Activated T-cell treated with anti-CD3 and anti-CD28 coated beads, Interleukin-2, amount 50 U/mL, for 48 hours (primary cell): ENCODE measurements at places on chromosomes 3 and 15.

- no peak for DNase-seq
Measured at GRCh38 chr3:58044691-58045483, 36.7 kb downstream of the FLNB start.

GRCh38 chr3:11140030-11140712 lies 14.1 kb upstream of the HRH1 start:
- DNase-seq: peak; percentile 30

DNA sequence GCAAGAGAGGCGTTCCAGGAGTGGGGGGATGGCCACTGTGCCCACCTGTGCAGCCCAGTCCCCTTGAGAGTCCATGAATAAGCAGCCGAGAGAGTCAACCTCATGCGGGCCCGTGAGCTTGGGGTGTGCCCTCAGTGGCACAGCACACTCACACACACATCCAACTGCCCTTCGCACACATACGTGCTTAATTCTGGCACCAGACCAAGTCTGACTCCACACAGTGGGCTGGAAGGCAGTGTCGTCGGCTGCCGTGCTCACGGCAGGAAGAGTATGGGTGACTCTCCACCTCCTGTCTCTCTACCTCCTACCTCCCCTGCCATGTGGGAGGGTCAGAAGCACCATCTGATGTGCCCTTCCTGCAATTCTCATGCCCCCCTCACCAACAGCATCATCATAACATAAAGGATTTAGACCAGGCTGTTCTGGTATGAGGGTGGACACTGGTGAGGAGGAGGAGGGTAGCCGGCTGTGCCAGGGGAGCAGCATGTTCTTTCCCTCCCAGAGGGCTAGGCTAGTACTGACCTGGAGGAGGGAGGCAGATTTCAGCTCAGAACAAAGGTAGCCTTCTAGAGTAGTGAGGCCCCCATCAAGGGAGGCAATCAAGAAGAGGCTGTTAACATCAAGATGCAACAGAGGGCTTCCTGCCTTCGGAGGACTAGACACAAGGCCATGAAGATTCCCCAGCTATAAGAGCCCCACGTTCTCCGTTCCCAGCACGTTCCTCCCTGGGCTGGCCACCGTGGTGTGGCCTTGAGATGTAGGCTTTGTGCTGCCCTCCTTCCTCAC lies 5.3 kb upstream of the STRA6 start:
- no peak for DNase-seq

DNA sequence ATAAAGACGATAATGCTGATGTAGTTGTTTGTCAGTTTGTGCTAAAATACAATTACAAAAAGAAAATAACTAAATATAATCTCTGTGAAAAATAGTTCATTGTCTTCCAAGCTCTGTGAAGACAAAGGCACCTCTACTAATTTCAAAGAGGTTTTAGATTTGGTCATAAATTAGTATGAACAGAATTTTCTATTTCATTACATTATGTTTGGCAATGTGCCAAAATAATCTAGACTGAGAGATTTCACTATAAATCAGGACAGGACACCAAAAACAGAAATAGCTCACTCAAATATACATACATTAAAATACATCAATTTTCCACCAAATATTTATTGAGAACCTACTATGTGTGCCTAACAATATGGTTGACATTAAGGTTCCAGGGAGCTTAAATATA lies 264.9 kb upstream of the CCDC54 start:
- no peak for DNase-seq

DNA sequence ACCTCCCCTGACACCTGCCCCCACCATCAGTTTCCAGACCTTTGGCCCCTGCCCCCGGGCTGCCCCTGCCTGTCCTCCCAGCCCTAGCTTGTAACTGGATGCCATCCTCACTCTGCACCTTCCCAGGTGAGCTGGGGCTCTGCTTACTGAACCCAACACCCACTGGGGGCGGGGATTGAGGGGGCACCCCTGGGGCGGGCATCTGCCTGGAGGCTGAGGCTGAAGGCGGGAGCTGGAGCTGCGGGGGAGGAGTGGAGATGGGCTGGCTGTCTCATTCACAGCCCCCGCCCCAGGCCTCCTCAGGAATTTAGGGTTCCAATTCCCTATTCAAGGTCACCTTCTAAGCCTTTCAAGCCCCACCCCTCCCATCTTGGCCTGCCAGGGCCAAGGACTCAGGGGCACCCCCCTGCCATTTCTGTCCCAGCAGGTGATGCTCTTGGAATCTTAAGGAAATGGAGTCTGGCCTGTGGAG lies 17.7 kb downstream of the PIF1 start:
- DNase-seq: no peak

GRCh38 chr3:53936347-53936746 lies 44.7 kb upstream of the SELENOK start:
- no peak for DNase-seq

- no peak for DNase-seq
Measured at GRCh38 chr3:50653937-50654595, 20.7 kb upstream of the DOCK3 start.

DNA sequence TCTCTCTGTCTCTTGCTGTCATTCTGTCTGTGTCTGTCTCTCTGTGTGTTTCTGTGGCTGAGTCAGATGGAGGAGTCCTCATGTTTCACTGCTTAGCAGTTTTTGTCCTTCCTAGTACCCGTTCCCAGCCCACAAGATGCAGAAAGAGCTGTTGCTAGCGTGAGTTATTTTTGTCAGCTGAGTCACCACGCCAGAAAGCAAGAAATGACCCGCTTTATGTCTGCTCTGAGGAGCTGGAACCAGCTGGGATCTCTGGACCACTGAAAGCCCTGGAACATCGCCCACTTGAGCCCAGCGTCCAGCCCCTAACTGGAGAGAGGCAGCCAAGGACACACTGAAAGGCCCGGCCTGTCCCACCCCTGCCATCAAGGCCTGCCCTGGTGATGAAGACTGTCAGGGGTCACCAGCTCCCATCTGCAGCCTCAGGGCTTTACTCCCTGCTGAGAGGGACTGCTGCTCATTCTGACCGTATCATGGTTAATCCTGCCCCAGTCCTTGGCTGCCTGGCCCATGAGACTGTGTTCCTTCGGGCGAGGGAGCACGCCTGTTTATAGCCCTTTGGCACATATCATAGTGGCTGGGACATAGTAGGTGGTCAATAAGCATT lies 101.7 kb upstream of the TPM1 start:
- DNase-seq: peak; percentile 36

GRCh38 chr3:73529308-73530021 lies 95.3 kb downstream of the PDZRN3 start:
- DNase-seq: no peak

DNA sequence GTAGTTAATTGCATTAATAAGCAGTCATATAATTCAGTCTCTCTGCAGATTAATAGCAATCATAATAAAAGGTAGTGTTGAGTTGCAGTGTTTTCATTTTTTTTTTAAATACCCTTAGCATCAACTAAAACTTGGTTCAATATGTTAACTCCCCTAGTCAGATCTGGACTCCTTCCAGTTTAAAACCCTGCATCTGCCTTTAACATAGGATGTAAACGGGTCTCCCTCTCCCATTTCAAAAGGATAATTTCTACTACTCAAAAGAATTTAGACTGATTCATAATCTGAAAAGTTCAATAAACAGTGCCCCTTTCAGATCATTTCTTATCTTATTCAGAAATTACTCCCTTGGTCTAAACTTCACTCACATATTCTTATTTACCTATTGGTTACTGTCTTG lies 11.4 kb downstream of the CPOX start:
- DNase-seq: no peak

DNA sequence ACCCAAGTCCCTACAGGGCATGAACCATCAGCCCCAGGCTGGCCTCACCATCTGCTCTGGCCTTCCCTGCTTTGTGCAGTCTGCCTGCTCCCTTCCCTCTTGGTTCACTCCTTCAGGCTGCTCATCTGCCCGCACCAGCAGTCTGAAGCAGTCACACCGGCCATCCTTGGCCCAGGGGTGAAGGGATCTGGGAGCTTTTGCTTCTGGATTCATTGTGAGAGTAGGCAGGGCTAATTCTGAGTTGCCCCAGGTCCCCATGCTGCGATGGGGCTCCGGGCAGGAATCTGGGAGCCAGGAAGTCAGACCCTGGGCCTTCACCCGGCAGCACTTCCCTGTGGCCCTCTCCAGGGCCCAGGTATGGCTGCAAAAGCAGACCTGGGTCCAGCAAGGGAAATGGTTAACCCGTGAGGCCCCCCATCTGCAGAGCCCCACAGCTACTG lies 99.7 kb downstream of the VGLL4 start:
- no peak for DNase-seq

GRCh38 chr3:177777699-177778098 lies 580.4 kb upstream of the TBL1XR1 start:
- DNase-seq: peak; percentile 66

GRCh38 chr15:94000606-94001005 lies 230.8 kb upstream of the MCTP2 start:
- DNase-seq: no peak

GRCh38 chr3:160801386-160802118 lies 45.5 kb downstream of the PPM1L start:
- DNase-seq: peak; percentile 49

DNA sequence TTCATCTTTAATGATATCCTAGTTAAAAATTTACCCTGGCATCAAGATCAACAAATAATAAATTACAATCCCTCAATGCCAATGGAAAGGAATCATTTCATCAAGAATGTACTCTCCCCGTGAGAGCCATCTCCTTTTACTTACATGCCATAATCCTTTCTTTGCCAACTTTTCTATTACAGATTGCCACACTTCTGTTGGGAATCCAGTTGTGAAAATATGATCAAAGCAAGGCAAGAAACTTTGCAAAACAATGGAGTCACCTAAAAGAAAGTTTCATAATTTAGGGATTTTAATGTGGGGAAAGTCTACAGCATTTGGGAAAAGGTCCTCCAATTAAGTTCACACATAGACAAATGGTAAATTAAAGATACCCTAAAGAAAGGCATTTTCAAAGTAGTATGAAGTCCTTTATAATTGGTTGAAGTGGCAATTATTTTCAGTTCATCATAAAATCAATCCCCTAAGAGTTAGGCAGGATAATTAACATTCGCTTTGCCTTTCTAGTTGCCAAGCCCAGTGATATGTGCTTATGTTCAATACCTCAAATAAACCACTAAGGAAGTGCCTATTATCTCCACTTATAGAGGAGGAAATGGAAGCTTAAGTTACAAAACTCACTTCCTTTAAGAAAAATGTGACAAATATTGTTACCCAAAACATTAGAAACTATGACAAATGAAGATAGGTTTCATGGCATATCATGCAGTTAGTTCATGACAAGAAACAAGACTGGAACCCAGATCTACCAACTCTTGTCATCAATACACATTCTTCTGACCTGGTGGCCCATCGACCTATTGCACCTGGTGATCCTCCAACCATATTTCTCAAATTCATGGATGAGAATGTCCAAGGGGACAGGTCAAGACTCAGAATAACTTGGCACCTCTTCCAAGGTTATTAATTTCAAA lies 49.1 kb downstream of the TRANK1 start:
- DNase-seq: no peak

DNA sequence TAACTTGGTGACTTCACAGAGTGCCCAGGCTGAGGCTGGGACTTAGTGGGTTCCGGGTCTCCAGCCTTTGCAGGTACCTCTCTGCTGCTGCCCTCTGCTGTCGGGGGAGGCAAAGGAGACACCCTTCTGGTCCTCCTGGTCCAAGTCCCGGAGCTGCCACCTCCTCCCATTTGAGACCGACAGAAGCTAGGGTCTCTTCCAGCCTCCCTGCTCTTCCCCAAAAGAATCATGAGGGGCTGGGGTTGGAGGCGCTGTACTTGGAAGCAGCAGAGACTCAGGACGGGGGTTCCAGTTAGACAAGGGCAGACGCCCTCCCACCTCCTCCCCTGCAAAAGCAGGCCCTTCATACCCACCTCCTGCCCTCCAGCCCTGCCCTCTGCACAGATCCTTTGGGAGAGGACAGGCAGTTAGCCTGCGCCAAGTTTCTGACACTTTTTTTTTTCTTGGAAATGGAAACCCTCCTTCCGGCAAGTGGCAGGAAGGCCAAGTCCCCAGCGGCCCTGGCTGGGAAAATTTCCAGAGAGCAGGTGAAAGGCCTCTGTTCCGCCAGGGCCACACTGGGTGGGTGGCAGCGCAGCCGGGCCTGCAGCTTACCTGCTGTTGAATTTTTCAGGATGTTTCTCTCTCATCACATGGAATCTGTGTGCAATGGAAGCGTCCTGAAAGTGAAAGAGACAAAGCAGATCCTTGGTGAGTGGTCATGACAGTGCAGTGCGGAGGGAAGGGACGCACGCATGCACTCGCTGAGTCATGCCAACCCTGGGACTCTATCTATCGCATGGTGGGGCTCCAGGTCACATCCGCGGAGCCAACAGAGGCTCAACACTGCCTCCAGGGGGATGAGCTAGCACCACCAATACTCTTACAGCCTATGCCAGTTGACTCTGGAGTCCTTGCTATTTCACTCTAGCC lies 119.9 kb downstream of the DGKG start:
- DNase-seq: peak; percentile 72

DNA sequence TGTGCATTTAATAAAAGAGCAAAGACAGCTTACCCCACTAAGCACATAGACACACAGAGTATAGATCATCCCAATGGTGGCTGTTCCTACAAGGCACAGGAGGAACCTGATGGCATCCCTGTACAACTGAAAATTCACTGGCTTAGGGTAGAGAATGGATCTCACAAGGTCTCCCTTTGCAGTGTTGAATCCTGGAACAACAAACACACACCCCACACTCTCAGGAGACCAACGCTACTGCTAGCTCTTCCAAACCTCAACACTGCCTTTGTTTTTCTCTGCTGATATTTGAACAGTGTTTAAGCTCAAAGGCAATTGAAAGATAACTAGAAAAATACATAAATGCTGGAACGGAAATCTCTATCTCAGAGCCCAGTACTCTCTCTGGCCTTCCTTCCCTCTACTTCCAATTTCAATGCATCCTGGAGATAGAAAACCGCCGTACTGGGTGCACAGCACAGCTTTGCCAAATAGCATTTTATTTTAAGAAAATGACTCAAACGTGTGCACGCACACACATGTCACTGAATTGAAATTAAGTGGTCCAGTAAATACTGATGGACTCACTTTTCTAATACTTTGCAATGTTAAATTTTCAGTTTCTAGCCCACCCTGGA lies 87.5 kb upstream of the ATP13A5 start:
- no peak for DNase-seq
